Amniotic stem cell (primary cell): ENCODE measurements at places on chromosomes 13 and 19.

DNA sequence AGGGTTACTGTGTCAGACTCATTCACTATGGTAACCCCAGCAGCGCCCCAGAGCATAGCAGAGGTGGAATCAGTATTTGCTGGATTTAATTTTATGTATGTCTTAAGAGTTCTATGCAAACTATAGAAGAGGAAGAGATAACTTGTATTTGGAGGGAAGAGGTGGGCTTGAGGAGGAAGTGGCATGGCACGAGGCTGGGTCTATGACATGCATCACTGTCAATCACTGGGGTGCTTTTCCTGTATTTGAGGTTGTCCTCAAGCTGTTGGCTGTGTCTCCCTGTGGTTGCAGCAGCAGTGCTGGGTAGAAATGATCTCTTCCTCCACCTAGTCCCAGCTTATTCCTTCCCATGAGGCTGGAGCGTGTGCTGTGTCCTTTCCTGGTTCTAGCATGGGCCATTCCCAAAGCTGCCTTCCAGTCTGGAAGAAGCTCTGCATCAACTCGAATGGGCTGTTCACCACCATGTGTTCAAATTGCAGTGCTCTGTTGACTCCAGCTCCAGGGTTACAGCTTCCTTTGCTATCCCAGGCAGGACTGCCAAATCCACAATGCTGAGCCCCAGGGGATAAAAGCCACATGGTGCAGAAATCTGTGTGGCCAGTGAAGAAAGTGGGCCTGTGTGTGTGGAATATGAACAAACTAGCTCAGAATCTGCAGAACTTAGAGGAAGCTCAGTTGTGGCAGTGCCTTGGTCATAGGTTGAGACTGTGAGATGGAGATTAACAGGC lies 73.1 kb upstream of the MTIF3 start:
- DNase-seq: no peak

DNA sequence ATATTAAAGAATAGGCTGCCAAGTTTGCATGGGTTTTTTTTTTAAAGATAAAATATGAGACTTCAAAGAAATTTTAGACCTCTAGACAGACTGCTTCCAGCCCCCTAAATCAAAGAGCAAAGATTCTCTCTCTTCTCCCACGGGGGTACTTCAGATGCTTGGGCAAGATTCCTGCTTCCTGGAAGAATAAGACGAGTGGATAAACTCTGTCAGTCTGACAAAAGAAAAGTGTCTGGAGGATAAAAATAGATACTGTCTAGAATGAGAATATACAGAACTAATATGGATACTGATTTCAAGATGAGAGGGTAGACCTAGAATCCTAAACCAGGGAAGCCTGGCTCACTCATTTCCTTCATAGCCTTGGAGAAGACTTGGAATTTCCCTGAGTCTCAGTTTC lies 435.1 kb downstream of the FOXO1 start:
- no peak for DNase-seq

DNA sequence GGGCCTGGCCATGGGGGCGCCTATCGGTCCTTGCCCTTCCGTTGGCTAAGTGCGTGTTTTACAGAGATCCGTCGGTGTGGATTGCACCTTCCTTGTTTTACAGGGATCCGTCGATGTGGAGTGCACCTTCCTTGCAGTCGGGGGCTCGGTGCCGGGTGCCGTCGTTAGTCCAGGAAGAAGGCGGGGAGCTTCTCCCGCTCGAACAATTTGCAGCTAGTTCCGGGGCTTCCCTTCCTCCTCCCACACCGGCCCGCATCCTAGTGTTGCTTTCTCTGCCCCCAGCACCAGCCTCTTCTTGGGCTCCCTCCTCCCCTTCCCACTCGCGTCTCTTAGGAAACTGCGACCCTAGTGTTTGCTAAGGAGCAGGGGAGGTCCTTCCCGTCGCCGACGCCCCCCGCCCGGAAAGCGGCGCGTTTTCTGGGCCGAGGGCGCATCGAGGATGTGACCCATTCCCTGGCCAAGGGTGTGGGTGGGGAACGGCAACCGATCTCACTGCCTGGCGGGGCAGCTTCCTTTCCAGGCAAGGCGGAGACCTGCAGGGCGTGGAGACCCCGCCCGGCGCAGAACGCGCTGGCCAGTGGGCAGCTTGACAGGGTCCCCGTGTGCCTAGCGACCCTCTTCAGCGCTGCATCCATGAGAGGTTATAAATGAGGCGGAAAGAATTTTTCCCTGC lies 75.7 kb upstream of the ZNF91 start:
- DNase-seq: no peak

GRCh38 chr19:54620464-54620863 lies 9.8 kb upstream of the LILRB1 start:
- DNase-seq: no peak

GRCh38 chr13:29654384-29654783 lies 58.9 kb upstream of the SLC7A1 start:
- DNase-seq: no peak

DNA sequence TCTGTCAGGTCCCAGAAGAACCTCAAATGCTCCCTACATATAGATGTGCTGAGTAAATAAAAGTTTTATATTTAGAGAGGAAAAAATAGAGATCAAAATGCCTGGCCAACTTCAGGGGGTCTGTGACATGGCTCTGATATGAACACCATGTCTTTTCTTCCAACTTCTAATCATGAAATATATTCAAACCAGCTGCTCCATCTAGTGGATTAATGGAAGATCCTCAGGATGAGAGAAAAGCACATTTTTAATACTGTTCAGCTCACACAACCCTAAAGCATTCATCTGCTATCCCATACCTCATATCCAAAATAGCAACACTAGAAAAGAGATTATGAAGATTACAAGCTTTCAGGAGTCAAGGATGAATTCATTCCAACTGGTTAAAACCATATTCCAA lies 56.0 kb upstream of the DOCK9 start:
- DNase-seq: no peak

DNA sequence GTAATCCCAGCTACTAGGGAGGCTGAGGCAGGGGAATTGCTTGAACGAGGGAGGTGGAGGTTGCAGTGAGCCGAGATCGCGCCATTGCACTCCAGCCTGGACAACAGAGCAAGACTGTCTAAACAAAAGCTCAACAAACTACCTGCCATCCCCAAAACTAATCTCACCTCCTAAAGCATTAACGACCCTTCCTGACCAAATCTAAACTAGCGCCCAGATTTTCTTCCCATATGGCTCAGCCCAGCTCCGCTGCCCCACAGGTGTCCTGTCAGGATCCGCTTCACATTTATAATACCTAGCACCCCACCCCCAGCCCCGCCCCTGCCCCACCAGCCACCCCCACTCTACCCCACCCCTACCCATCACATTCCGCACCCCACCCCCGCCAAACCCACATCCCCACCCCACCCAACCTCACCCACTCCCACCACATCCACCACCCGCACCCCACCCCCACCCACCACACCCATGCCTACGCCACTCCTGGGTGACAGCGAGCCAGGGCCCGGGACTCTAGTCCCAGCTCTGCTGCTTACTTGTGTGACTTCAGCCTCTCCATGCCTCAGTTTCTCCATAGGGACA lies 599 bp downstream of the C19orf12 start:
- DNase-seq: no peak

DNA sequence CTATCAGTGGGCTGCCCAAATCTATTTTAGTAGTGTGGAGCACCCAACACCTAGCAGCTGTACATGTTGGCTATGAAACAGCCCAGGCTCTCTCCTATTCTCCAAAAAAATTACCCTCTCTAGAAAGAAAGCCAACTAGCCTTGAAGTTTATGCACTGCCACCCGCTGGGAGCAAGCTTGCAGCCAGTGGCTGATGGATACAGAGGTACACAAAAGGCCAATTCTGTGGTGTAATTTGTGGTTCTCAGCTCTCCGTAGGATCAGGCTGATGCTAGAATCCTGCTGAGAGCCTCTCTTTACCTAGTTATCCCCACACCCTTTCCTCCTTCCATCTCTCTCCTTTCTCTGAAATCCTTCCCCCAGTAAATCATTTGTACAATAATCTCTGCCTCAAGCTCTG lies 1120.7 kb downstream of the DIAPH3 start:
- no peak for DNase-seq

- no peak for DNase-seq
These were observed 35.6 kb upstream of the PSPC1 start for GRCh38 chr13:19818223-19818842.

- DNase-seq: no peak
These were observed 155.6 kb downstream of the POSTN start for GRCh38 chr13:37442996-37443395.

GRCh38 chr19:10878253-10878652 lies 6.9 kb downstream of the CARM1 start:
- no peak for DNase-seq

- peak; percentile 51 for DNase-seq
These were observed 87.9 kb downstream of the URI1 start for GRCh38 chr19:30029721-30030510.

- DNase-seq: no peak
These were observed 11.2 kb upstream of the RAB8A start for GRCh38 chr19:16100524-16100923.

DNA sequence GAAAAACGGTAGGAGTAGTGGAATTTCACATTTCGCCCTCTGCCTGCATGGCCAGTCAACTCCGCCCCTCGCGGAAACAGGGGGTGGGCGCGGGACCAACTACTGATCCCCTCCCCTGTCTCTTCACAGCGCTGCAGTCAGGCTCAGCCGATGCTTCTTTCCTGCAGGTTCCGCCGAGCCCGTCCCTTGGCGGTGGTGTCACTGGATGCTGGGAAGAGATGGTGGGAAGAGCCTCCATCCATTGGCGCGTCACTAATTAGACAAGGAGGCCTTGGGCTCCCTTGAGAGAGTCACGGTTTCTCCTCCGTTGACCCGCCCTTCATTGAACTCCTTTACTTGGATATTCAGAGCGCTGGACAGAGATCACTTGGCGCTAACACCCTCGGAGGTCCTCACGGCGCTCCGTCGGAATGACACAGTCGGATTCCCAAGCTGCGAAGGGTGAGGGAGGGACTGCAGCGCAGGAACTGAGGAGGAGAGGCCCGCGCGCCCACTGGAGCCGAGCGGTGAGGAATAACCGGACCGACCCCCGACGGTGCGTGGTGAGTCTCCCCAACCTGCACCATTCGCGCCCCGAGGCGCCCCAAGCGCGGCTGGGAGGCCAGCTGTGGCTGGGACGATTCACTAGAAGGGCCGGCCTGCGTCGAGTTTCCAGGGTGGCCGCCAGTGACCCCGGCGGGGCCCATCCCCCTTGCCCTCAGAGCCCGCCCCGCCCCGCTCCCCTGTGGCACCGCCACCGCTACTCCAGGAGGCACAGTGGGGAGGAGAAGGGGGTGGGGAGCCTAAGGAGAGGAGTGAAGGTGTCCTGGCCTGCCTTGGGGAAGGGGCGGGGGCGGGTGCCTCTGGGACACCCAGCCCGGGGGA lies 11.2 kb upstream of the CEACAM21 start:
- no peak for DNase-seq

DNA sequence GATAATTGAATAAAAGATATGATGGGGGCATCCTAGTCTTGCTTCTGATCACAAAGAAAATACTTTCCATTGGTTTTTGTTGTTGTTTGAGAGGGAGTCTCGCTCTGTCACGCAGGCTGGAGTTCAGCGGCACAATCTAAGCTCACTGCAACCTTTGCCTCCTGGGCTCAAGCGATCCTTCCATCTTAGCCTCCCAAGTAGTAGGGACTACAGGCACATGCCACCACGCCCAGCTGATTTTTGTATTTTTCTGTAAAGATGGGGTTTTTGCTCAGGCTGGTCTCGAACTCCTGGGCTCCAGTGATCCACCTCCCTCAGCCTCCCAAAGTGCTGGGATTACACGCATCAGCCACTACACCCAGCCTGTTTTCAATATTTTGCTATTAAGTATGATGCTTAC lies 17.1 kb upstream of the PSMC4 start:
- no peak for DNase-seq
